ENCODE measurements at places on chromosomes 1 and 21.
A peak's percentile ranks its signal among the peaks of the same experiment; 100 is the strongest.

DNA sequence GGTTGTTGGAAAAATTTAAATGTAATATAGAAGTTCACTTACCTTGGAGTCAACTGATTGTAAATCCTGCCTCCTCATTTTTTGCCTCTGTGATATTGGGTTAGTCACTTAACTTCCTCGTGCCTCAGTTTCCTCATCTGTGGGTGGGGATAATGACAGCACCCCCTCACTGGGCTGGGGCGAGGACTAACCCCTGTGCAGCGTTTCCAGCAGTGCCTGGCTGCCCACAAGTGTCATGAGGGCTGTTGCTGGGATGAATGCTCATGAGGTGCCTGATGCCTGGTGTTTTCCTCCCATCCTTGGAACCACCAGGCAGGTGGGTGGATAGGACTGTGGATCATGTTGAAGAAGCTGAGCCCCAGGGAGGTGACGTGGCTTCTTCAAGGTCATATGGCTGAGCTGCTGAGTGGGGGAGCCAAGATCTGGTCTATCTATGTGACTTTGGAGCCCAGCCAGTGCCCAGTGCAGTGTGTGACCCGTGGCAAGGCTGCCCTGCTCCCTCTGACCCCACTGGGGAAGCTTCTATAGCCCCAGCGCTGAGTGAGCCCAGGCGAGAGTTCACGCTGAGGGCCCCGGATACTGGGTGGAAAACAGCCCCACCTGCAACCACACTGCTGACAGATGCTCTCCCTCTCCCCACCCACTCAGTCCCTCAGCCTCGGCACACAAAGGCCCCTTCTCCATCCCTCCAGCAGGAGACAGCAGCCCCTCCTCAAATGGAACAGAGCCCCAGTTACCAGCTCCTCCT, 446.0 kb downstream of the PTPRU start:
- DNase-seq, result no peak

DNA sequence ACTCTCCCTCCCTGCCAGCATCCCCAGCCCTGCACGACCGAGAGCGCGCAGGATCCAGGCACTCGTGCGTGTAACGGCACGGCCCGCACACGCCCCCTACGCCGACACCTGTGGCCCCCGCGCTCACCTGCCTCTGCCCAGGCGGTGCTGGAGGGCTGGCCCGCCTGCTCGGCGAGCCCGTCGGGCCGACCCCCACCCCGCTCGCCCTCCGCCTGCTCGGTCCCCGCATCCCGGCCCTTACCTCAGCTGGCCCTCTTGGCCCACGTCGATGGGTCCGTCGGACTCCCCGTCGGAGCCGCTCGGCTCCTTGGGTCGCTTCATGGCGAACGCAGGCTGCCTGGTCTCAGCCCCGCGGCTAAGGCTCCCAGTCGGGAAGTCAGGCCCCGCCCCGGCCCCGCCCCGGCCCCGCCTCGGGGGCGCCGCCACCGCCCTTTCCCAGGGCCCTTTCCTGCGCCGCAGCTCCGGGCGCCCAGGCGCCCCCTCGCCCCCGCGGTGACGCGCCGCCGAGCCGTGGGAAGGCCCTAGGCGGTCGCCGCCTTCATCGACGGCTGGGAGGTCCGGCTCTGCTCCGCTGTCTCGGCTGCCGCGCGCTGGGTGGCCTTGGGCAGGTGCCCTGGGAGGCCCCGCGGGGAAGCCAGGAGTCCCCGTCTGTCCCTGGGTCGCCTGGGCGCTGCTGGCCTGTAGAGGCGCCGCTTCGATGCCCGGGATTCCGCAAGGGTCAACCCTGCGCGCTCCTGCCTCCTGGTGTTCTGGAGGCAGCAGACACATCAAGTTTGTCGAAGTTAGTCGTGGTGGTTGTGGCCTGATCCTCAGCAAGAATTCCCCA, at the start of gene HEYL:
Gene HEYL (minus strand): TSS at position 339 of the 826 bp plus-strand sequence. CDS start 18 bp downstream, at position 321.
- DNase-seq, result peak; percentile 100

DNA sequence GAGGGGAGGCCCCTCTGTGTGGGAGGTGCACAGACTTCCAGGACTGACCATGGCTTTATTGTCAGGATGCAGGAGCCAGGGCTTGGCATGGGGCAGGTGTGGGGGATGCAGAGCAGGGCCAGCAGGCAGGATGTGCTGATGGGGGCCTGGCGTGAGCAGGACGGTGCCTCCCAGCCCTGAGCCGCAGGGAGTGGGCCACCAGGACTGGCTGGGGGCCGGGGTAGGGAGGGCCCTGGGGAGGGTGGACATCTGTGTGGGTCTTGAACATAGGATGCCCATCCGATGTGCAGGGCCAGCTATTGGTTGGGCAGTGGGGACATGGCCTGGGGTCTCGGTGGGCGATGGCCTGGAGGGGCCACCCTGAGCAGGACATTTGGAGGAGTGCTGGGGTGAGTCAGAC, 15.6 kb downstream of the PRMT2 start:
- DNase-seq, result no peak

GRCh38 chr1:109628540-109629321, 9.1 kb downstream of the AMPD2 start:
- no peak for DNase-seq

DNA sequence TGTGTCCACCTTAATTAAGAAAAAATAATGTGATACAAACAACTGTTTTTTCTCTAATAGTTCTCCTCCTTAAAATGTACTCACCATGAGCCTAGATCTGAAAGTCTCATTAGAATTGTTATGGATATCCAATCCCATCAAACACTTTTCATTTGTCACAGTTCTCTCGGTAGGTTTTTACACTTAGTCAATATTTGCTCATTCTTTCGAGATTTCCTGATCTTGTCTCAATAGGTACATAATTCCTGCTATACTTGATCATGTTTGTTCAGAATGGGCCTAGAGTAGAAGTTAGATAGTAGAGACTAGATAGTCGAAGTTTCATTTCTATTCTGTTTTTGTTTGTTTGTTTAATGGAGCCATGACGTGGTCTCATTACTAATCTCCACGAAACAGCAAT, 2005.7 kb downstream of the NCAM2 start:
- DNase-seq, result no peak

GRCh38 chr1:61782771-61783170, 40.5 kb downstream of the PATJ start:
- no peak for DNase-seq

- DNase-seq, result no peak
These were observed 106.4 kb upstream of the BCL9 start for GRCh38 chr1:147434921-147435320.

- peak; percentile 57 for DNase-seq
These were observed 1.5 kb downstream of the RPS6KA1 start for GRCh38 chr1:26530895-26531598.

DNA sequence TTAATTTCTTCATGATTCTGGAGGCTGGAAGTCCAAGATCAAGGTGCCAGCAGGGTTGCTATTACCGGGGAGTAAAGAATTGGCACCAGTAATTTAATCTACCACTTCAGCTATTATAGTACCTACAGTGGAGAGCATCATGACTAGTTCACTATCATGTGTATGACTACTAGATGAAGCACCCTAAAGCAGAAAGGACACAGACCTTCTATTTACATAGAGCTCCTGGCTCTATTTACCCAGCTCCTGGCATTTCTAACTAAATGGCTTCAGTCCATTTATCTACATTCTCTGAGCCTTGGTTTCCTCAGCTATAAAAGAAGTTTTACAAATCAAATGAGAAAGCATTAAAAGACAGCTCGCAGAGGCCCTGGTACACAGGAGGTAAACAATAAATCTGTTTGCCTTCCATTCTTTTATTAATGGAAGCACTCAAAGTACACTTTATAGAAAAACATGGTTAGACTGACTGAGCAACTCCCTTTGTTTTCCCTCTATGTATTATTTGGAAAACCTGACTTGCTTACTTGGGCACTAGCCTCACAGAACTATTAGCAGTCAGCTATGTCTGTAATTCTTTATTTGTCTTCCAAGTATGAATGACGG, 203.0 kb downstream of the SLC35F3 start:
- peak; percentile 55 for DNase-seq

- no peak for DNase-seq
These were observed 122.4 kb downstream of the TOMM20 start for GRCh38 chr1:235006132-235006721.

DNA sequence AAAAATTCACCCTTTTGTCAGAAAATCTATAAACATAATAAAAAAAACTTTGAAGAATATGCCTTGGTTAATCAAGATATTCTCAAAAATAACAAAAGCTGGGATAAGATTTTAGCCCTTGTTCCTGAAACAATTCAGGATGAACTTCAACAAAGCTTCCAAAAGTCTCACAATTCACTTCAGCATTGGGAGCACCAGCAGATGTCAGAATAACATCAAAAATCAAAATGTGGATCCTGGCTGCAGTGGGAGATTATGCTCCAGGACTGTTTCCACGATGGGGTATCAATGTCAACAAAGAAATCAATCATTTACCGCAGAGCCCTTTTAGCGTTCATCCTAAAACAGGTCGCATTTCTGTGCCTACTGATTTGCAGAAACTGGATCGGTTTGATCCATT, 35.2 kb downstream of the ZNF670 start:
- no peak for DNase-seq

GRCh38 chr1:87045761-87046304, 131.4 kb downstream of the HS2ST1 start:
- DNase-seq, result no peak

DNA sequence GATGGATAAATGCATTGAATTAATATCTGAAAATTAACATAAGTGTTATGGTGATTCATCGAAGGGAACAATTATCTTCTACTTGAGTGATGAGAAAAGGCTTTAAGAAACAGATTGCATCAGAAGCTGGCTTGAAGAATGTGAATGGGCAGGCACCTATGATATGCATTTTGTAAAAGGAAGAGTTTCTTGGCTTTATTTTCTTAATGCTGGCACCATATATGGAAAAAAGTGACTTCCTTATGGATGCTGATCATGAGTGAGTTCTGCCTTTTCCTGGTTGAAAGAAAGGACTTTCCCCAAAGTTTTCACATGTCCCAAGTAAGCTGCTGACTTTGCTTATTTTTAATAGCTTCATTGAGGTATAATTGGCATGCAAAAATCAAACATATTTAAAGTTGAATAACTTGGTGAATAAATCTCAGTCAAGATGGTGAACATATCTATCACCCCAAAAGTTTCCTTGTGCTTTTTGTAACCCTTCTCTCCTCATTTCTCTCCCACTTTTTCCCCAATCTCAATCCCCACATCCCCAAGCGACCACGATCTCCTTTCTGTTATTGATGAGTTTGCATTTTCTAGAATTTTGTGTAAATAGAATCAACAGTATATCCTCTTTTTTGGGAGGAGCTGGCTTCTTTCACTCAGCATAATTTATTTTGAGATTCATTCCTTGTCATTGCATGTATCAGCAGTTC, 74.2 kb downstream of the SPATA46 start:
- no peak for DNase-seq

DNA sequence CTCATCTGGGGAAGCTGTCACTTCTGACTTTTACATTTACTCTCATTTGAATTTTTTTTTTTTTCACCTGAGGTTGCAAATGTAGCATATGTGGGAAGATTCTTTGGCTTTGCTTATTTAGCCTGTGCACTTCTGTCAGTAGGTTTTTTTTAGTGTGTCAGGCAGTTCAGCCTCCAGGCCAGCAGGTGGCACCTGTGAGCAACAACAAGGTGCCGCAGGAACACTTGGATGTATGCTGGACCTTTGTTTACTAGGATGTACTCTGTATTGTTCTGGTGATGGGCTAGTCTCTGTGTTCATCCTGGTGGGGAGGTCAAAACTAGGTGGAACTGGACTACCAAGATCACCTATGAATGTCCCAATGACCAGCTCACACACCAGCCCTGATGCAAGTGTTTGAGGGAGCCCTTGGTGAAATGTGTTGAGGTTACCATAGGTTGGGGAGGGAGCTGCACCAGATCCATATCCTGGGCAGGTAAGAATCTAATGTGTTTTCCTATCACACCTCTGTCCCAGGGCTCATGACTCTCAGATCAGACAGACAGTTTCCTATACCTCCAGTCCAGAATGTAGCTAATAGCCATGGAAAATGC, 618.2 kb downstream of the BRINP3 start:
- no peak for DNase-seq

GRCh38 chr1:39761016-39761415, 10.1 kb downstream of the OXCT2 start:
- no peak for DNase-seq

DNA sequence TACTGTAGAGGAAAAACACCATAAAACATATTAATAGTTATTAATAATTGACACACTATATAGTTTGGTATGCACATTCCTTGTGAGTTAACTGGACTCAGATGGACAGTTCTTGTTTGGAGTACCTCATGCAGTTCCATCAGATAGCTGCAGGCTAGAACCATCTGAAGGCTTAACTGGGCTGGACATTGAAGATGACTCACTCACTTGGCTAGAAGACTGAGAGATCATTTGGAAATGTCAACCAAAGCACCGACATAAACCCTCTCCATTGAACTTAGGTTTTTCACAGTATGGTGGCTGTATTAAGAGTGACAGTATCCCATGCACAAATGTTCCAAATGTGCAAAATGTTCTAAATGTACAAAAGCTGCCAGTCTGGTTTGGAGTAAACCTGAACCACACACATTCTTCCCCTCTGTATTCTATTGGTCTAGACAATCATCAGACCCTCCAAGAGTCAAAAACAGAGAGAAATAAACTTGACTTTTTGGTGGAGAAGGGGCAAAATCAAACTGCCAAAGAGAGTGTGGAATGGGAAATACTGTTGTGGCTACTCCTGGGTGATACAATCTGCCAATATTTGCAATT, 708.4 kb downstream of the KCNT2 start:
- DNase-seq, result no peak

GRCh38 chr1:204359474-204360255, at the start of gene PLEKHA6:
PLEKHA6 (minus strand) TSS chr1:204359929; CDS start chr1:204273727, 86,202 bp downstream.
- DNase-seq, result no peak

DNA sequence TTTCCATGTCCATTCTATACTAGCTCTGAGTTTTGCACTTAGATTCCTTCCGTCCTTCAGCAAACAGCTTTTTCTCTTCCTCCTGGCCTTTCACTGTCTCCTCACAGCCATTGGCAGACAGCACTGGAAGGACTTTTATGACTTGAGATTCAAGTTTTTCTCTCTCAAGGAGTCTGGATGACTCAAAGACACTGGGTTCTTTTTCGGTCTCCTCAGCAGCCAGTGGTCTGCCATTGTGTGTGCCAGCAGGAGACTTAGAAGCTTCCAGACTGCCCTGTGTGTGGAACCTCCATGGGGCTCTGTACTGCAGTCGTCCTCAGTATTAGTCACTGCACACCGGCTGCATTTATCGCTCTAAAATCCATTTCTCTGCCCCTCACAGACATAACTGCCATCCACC, 30.5 kb downstream of the NTNG1 start:
- DNase-seq, result no peak

DNA sequence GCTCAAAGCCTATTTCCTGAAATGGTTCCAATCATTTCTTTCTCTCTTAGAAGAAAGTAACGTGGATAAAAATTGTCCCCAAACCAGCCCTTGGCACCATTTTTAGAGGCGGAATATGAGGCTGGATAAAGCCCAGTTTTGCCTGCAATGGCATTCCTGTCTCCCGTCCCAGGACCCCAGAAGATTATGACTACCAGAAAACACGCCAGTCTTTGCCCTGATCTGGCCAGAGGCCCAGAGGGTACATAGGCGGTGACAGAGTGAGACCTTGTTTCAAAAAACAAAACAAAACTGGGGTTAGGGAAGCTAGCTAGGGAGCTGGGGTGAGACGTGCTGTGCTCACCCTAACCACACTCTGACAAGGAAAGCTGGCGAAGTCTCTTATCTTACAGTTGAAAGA, at the start of gene AADACL4:
Gene AADACL4 (plus strand): TSS at position 301 of the 400 bp plus-strand sequence. CDS start 462 bp downstream, outside the sequence.
- DNase-seq, result no peak

GRCh38 chr1:200983035-200983561, 40.4 kb downstream of the KIF21B start:
- no peak for DNase-seq

GRCh38 chr1:104295511-104295910, 545.8 kb downstream of the AMY1C start:
- no peak for DNase-seq

- no peak for DNase-seq
These were observed 306 bp upstream of the SH3D21 start for GRCh38 chr1:36305915-36306209.
